ENCODE measurements at places on chromosomes 3 and 15.

DNA sequence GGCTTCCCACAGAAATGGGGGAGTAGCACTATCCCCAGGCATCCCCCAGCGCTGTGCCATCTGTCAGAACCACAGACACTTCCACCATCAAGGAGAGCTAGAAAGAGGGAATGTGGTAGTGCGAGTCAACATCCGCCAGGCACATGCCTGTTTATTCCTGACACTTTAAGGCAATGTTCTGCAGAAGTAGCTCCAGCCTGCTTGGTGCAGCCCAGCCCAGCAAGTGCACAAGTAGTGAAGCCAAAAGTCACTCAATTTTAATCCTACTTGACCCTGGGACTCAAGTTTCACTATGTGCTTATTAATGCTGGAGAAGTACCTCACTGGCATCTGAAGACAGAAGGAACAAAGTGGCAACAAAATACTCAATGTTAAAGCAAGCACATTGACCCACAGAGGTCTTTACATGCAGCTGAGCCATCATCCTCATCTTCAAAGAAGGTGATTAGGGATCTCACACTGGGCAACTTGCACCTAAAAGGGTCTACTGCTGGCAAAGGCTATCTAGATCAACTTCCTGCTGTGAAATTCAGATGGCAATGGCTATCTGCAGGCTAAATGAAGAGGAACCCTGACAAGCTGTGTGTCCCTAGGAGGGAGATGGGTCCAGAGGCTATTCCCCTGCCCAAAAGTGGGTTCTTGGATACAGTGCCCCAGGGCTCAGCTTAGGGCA is 61.4 kb upstream of the CLDN18 start:
- no peak for DNase-seq

- DNase-seq, result no peak
These were observed 100.7 kb downstream of the MYRIP start for GRCh38 chr3:39910135-39910534.

- no peak for DNase-seq
These were observed 238.7 kb upstream of the P2RY1 start for GRCh38 chr3:152595975-152596821.

DNA sequence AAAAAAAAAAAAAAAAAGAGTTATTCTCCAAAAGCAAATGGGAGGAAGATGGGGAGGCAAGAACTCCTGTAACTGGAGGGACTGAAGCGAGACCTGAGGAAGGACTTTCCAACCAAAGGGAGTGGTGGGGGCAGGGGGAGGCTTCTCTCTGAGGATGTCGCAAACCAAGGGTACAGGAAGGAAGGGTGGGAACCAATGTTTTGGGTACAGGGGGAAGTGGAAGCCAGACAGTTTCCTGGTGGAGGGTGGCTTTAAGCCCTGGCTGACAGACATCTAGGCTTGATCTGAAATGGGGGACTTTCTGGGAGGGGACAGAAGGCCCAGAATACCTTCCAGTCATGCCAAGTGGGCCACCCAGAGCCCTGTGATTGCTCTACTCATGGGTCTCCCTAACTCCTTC is 27.0 kb downstream of the VIPR1 start:
- no peak for DNase-seq

DNA sequence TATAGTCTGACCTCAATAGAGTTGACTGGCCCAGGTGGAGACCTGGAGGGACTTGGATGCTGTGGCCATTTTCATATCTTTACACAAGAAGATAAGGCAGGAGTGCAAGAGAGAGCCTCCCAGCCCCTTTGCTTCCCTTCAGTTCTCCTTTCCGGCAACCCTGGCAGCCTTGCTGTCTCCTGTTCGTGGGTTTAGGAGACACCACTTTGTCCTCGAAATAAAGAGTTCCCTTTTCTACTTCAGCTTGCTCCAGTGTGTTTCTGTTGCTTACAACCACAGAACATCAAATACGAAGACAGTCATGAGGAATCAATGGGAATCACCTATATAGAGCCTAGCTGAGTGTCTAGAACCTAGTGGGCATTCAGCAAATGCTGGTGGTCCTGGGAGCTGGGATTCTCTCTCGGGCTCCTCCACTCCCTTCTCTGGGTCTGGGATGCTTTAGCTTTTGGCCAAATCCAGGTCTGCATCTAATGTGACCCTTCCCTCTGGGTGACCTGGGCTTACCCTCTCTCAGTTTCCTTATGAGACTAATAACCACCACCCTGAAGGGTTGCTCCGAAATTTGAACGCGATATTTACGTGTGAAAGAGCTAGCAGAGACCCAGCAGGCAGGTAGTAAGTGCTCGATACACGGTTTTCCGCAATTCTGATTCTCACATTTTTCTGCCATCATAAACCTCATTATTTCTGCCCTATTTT is 44.5 kb downstream of the PCSK6 start:
- DNase-seq, result no peak

DNA sequence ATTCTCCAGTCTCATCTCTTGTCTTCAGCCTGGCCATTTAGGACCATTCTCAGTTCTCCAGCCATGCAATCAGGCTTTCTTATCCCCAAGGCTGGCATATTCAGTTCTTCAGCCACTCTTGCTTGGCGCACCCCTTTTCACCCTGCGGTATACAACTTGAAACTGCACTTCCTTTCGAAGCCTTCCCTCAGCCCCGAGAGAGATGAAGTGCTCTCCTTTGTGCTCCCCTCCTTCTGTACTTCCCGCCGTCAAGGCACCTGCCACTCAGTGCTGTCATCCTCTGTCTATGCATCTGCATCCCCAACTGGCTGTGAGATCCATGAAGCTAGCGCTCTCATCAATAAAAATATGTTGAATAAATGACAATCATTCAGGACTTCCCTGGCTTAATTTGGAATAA is 45.7 kb downstream of the MORC1 start:
- no peak for DNase-seq

DNA sequence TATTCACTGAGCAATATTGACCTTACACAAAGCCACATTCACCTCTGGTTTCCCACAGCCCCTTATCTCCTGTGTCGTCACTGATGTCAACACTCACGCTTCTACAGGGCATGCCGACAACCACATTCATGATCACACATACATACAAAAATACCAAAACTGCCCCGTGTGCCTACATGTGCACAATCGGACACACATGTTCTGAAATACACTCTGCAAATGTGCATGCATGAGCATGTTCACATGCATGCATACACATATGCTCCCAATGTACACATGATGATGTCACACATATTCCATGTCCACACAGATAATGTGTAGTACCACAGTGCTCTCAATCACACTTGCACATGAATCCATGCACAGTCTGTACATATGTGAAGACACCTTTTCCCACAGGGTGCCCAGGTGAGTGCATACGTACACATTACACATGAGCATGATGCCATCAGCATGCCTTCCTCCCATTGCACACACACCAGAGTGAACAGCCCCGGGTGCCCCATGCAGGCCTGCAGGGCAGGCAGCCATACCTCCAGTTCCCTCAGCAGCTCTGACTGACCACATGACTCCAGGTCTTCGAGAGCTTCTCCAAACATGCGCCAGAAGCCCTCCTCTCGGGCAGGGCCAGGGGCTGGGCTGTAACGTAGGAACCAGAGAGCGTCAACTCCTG is 37.0 kb downstream of the GRIP2 start:
- no peak for DNase-seq

DNA sequence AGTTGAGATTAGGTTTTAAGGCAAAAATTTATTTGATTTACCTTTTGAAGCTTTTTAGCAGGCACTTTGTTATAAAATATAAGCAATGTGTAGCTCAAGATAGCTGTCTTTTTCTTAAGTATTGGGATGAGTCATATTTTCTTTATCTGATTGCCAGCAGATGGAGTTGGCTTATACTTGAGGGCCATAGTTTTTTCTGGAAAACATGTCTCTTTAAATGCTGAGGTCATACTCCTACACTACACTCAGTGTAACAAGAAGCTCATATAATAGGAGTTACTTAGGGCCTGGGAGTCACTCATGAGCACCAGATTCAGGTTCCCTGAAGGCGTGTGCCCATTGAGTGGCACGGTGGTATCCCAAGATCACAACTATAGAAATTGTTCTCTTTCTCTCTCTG is 579.8 kb downstream of the EDEM1 start:
- DNase-seq, result no peak

DNA sequence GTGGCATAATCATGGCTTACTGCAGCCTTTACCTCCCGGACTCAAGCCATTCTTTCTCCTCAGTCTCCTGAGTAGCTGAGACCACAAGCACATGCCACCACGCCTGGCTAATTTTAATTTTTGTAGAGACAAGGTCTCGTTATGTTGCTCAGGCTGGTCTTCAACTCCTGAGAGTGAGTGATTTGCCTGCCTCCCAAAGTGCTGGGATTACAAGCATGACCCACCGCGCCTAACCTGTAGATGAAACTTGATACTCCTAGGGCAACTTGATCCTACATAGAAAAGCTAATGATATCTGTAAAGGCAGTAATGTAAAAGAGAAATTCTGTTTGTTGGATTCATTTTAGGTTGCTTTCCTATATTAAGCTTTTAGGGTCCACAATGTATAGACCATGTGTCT is 391.9 kb upstream of the THRB start:
- DNase-seq, result no peak

- DNase-seq, result peak; percentile 43
These were observed at the start of gene MKRN3 for GRCh38 chr15:23565395-23566070. TSS of gene MKRN3 (plus strand) at chr15:23565674. CDS start at chr15:23565783, 109 bp downstream.

- DNase-seq, result no peak
These were observed 140.7 kb downstream of the FHIT start for GRCh38 chr3:61110576-61110975.

DNA sequence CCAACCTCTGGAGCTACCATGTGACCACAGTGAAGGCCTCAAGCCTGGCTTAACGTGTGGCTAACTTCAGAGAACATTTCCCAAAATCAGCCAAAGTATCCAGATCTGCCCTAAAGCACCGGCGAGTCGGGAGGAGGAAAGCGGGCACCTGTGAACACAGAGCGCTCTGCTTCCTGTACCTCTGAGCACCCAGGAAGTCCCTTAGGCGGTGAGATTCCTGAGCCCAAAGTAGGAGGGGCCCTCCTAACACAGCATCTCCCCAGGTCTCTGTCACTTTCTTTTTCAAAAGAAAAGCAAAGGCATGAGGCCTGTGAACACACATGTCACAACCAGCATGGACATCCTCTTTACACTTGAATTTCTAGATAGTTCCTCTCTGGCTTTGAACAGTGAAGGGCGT is 944 bp upstream of the EIF4E3 start:
- DNase-seq, result no peak

- DNase-seq, result no peak
These were observed 1.8 kb downstream of the CLASP2 start for GRCh38 chr3:33716227-33716626.

- no peak for DNase-seq
These were observed 41.6 kb downstream of the ATP2B2 start for GRCh38 chr3:10463533-10464434.

- no peak for DNase-seq
These were observed 12.7 kb upstream of the ACTC1 start for GRCh38 chr15:34808016-34808415.

DNA sequence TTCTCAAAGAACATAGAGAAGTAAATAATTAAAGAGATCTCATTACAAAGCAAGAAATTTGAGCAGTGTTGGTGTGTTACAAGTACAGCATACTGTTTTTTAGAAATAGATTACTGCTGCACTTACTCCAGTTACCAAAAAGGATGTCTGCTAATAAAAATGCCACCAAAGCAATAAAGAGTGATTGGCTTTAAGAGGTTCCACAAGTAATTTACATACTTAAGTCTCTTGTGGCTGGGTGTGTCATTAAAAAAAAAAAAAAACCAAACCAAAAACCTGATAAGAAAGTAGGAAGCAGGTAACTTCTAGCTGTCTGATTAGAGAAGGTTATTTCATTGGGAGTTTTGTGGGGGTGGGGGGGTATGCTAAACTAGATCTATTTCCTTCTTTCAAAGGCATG is 15.2 kb downstream of the RAB11A start:
- DNase-seq, result no peak

- DNase-seq, result no peak
These were observed 28.4 kb upstream of the TPRG1 start for GRCh38 chr3:189143321-189143720.

GRCh38 chr15:65346856-65347598 is 30.8 kb downstream of the IGDCC3 start:
- DNase-seq, result no peak

DNA sequence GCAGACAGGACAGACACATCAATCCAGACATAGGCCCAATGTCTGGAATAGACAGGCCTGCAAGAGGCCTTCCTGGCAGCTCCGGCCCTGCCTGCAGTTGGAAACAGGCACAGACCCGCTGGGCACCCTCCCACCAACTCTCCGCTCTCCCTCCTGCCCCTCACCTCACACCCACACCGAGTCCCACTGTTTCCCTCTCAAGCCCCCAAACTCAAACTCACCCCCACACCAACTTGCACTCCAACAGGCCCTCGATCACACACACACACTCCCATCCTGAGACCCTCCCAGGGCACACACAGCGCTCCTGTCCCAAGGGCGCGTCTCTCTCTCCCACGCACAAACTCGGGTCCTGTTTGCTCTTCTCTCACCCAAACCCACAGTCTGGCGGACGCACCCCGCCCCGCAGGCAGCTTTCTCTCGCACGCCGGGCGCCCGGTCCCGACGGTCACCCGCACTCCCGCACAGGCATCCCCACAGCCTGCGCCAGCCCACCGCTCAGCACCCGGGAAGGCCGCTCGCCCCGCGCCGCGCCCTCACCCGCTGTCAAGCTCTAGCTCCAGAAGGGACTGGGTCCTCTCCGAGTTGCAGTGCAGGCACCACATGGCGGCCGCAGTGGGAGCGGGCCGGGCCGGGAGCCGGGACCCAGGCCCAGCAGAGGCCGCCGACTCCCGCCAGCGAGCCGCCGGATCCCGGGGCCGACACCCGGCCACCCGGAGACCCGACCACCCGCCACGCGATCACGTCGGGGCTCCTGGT is 106.2 kb downstream of the IQSEC1 start:
- DNase-seq, result no peak

- no peak for DNase-seq
These were observed 612.1 kb upstream of the NR2F2 start for GRCh38 chr15:95718441-95718840.

GRCh38 chr3:179324270-179324754 is 1.5 kb downstream of the ZNF639 start:
- DNase-seq, result no peak

GRCh38 chr3:134040066-134040465 is 10.3 kb upstream of the SLCO2A1 start:
- no peak for DNase-seq

DNA sequence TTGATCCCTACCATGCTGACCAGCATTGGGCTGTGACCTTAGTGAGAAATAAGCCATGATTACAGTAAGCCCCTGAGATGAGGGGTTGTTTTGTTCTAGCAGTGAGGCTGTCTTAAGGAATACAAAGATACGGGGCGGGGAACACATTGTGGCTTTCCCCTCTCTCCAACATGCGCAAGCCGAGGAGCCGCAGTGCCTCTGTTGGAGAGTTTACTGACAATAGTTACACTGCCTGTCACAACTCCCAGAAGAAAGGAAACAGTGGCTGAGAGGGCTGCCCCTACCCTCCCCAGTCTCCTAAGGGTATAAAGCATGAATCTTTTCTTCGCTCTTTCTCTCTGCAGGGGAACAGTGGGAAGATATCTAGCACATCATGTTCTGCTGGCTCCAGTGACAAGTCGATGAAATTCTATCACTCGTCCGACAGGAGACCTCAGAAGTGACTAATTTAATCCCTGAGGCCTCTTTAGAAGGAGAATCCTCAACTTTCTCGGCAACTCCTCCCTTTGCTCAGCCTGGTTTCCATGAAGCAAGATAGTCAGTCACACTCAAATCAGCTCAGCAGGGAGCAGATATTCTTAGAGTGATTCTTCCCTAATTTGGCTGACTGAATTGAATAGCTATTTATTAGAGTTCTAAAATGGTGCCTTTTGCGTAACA is 409.0 kb upstream of the PROK2 start:
- no peak for DNase-seq

- DNase-seq, result no peak
These were observed 76.3 kb upstream of the IQSEC1 start for GRCh38 chr3:13149330-13150108.

GRCh38 chr15:58873267-58873666 is 60.2 kb downstream of the SLTM start:
- DNase-seq, result no peak

Data from hypothalamus (tissue), 51 donors.